ENCODE measurements at places on chromosomes 3 and 15.

- DNase-seq: no peak
Observed at GRCh38 chr15:70863450-70864218, 9.7 kb upstream of the LARP6 start.

DNA sequence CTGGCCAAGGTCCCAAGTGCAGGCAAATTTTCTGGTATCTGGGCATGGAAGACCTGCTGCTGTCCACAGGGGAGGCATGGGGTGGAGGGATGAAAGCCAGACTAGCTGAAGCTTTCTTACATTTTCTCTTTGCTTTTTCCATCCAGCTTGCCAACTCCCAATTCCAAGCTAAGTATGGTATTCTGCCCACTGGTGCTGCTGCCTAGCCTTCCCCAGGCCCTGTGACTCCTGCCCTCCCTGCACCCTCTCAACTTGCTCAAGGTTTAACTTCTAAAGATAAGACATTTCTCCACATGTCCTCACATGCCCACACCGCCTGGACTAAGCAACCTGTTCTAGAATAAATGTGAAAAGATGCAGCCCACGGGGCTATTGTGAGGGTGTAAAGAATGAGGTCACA lies 59.5 kb upstream of the HACD2 start:
- no peak for DNase-seq

GRCh38 chr3:158074591-158074990 lies 31.6 kb downstream of the SHOX2 start:
- no peak for DNase-seq

DNA sequence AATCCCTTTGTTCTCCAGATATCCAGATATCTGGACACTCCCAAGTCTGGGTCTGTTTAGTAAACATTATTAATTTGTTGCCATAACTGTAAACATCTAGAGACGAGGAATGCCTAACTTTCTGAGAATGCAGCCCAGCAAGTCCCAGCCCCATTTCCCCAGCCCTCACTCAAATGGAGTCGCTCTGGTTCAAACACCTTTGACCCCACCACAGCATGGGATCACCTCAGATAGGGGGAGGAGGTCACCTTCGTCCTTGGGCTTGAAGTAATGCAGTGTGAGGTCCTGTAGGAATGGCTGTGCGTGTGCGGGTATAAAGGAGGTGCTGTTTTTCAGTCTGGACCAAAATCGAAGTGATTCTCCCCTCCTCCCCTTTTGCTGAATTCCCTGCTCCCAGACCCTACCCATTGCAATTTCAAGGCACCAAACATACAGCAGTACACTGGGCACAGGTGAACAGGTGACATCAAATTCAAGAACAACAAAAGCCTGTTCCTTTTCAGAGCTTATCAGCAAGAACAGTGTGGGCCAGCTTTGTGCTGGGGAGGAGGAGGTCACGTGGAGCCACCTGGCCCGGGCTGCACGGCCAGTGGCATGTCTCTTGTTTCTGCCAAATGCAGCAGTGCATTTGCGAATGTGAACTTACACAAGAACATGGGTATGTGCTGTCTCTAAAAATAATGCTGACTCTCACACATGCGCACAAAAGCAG lies 57.5 kb upstream of the TRPM1 start:
- DNase-seq: no peak

All from Panc1 (cell line).